ENCODE measurements at places on chromosomes 3 and 15.
A peak's percentile ranks its signal among the peaks of the same experiment; 100 is the strongest.

GRCh38 chr3:130093741-130094391 lies 12.2 kb downstream of the ALG1L2 start:
- DNase-seq: peak; percentile 51

- no peak for DNase-seq
Measured at GRCh38 chr3:99644746-99645145, 6.4 kb downstream of the COL8A1 start.

- peak; percentile 86 for DNase-seq
Measured at GRCh38 chr15:59354417-59355031, 18.1 kb downstream of the MYO1E start.

DNA sequence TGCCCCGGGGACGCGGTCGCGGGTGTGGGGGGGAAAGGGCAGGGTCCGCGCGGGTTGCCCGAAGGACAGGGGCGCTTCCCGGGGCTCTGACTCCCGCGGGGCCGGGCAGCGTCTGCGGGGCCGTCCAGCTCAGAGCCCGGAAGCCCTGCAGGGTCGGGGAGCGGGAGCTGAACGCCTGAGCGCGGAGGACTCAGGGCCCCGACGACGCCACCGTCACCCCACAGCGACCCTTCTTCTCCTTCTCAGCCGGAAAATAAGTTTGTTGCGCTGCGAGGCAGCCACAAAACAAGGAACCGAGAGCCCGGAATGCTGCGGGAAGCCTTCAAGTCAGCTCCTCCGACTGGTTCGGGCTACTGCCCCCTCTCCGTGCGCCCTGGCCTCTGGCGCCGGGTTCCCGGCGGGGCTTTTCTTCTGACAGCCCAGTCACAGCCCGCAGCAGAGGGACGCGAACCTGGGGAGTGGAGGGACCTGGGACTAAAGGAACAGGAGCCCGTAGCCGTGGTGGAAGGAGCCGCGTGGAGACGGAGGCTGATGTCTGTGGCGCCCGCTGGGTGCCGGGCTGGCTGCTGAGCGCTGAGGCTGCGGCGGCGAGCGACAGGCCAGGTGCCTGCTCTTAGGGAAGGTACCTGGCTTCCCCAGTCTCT lies 484 bp downstream of the CNTN4 start:
- peak; percentile 66 for DNase-seq

DNA sequence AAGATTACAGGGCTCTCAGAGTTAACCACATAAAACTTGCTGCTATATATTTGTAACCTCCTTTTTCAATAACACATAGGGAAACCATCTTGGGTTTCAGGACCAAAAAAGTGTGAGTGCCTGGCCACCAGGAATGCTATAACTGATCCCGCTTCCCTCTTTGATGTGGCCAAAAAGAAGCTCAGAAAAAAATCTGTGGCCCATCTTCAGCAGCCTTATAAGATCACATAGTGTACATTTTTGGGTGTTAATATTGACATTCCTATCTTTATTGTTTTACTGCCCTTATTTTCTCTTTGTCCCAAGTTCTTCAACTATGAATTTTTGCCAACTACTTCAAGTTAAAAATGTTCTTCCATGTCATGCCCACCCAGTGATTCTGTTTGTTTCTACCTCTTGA lies 102.8 kb downstream of the LIPC start:
- no peak for DNase-seq

- no peak for DNase-seq
Measured at GRCh38 chr3:70970171-70970570, 613.4 kb downstream of the FOXP1 start.

DNA sequence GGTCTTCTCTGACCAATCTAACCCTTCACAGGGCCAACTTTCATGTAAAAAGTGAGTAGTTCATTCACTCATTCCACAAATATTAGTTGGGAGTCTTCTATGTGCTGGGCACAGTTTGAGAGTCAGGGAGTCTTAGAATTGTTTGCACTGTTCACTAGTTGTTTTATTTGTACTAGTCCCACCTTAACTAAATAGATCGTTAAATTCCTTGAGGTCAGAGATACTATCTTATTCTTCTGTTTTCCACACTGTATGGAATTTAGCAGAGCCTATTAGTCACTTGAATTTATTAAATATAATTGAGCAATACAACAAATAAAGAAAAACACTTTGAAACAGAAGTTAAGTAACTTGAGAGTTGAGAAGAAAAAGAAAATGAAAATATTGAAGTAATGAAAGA lies 40.8 kb upstream of the SPTSSB start:
- DNase-seq: no peak

DNA sequence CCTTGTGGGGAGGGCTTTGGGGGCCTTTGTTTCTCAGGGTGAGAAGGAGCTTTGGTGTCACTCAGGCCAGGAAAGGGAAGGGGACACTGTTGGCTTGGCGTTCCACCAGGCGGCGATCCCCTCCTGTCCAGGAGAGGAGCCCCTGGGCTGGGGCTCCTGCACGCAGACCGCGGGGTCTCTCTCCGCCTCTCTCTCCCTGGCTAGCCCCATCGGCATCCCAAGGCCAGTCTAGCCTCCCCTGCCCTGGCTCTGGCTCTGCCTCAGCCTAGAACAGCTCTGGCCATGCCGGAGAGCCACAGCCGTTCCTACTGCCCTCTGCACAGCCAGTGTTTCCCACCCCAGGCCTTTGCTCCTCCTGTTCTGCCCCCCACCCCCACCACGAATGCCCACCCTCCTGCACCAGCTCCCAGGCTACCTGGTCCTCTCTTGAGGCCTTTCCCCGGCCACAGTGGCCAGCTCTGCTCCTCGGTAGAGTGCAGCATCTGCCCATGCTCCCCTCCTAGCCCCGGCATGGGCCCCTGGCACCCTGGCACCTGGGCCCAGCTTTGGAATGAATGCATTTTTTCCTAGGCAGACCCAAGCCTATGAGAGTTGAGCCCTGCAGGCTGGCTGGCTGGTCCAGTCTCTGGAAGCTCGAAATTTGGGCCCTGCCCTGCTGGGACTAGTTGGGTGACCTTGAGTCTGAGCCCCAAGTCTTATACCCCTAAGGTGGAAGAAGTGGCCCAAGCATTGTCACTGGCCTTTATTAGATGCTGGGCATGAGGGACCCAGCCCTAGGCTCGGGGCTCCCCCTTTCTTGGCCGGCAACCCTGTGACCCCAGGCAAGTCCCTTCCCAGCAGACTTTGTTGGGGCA lies 2.4 kb downstream of the PLXNA1 start:
- no peak for DNase-seq

GRCh38 chr3:72632129-72632528 lies 216.1 kb downstream of the SHQ1 start:
- DNase-seq: no peak

- DNase-seq: no peak
Measured at GRCh38 chr3:160801386-160802118, 45.5 kb downstream of the PPM1L start.

- DNase-seq: no peak
Measured at GRCh38 chr3:169722724-169723123, 42.1 kb downstream of the TERC start.
